ENCODE measurements at places on chromosomes 7 and 10.

- DNase-seq, result no peak
Observed at GRCh38 chr7:138338361-138338760, 121.7 kb upstream of the TRIM24 start.

GRCh38 chr10:63563623-63564022 is 42.4 kb downstream of the REEP3 start:
- no peak for DNase-seq

- DNase-seq, result no peak
Observed at GRCh38 chr10:19096501-19097073, 48.0 kb downstream of the MALRD1 start.

- DNase-seq, result no peak
Observed at GRCh38 chr10:133442967-133443924, 10.5 kb upstream of the SCART1 start.

- DNase-seq, result no peak
Observed at GRCh38 chr7:1981201-1981877, 251.4 kb downstream of the MAD1L1 start.

DNA sequence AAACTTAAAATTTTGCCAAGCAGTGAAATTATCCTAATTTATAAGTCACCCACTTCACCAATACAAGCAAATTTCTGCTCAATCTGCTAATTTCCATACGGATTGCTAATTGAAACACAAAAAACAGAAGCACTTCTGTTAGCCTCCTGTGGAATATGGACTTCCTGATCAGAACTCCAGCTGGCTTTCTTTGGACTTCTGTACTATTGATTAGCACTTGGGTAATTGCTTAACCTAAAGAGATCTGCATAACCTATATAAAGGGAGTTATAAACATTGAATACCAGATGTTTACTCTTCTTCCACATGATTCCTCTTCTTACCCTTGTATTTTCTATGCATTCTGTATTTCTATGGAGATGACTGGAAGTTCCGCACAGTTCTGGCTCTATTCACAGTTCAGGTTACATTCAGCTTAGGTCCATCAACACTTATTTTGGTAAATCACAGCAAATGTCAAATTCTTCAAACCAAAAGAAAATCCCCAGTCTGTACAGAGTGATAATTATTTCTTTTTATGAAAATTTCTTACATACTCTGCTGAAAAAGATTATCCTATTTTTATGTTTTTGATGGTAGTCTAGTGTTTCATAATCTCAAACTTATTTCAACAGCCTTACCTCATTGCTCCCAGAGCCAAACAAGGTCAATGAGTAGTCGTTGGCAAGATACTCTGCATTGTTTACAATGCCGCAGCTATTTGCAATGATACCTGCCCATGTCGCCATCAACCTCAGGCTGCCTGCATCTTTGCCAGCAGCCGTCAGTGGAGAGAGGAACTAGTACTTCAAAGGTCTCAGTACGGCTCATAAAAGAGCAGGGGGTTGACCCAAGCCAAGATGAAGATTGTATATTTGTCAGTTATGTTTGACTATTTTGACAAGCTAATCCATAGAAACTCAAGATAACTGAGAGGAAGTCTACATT is 225.6 kb downstream of the AHR start:
- DNase-seq, result no peak

DNA sequence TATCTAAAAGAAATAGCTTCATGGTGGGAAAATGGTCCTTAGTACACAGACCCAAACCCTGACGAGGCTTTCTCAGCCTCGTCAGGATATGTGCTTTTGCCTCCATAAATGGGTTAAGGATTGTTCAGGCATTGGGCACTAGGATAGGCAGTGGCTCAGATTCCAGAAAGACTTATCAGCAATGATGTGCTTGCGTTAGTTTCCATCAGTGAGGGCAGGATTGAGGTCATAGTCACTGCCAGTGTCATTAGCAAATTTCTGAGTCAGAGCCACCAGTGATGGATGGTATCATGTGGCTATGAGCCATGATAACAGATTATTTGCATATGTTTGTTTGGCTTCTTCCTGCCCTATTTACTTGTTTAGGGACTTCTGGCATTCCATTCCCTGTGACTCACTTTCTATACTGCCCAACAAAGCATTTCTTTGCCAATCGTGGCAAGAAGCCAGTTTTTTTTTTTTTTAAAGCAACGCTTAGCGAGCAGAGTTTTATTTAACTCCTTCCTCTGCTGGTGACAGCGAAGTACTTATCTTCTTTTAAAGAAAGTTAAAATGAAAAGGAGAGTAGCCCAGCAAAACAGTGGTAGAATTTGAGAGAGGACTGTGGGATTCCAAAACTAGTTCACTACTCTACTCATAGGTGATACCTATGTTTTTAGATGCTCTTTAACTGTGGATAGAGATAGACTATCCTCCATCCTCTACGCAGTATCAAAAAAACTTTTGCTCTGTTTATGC is 44.4 kb downstream of the MYPN start:
- no peak for DNase-seq

DNA sequence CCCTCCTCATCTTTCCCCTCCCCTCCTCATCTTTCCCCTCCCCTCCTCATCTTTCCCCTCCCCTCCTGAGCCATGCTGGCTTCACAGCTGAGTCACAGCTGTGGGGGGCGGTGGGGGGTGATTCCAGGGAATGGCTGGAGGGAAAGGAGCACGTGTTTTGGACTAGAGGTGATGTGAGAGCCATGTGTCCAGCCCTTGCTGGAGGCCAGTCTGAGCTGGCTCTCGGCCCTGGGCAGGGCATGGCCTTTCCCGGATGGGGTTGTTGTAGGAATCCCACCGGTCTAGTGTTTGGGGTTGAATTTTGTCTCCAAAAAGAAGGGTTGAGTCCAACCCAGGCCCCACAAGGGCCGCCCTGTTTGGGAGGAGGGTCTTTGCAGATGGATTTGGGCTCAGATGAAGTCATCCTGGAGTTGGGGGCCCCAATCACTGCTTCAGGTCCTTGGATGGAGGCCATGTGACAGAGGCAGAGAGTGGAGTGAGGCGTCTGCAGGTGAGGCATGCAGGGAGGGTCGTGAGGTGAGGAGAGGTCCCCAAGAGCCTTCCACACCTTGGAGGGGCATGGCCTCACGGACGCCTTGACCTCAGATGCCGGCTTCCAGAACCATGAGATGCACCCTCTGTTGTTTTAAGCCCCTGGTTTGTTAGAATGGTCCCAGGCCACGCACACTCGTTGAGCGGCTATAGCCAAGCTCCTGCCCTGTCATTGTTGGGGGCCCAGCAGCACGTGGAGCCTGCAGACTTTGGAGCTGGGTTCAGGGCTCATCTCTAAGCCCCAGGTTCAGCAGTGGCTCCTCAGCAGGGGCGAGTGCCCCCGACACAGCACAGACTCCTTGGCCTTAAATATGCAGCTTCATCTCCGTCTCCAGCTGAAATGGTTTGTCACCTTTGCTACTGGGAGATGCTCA is 101.6 kb downstream of the DNAJB6 start:
- no peak for DNase-seq

DNA sequence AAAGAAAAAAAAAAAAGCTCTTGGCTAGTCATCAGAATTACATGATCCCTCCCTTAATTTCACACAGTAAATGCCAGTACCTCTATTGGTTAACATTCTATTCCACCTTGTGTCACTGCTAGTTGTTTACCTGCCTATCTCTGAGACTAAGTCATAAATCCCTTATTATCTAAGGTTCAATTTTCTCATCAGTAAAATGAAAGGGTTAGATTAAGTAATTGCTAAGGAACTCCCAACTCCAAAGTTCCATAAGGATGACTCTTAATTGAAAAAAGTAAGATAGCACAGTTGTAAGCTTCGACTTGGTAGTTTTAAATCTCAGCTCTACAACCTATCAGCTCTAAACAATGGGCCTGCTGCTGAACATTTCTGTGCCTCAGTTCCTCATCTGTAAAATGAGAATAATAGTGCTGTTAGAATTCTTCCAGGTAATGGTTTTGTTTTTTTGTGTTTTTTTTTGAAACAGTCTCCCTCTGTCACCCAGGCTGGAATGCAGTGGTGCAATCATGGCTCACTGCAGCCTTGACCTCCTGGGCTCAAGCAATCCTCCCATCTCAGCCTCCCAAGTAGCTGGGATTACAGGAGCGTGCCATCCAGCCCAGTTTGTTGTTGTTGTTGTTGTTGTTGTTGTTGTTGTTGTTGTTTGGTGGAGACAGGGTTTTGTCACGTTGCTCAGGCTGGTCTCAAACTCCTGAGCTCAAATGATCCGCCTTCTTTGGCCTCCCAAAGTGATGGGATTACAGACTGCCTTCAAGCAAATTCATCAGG is 35.6 kb downstream of the SRPK2 start:
- DNase-seq, result no peak

DNA sequence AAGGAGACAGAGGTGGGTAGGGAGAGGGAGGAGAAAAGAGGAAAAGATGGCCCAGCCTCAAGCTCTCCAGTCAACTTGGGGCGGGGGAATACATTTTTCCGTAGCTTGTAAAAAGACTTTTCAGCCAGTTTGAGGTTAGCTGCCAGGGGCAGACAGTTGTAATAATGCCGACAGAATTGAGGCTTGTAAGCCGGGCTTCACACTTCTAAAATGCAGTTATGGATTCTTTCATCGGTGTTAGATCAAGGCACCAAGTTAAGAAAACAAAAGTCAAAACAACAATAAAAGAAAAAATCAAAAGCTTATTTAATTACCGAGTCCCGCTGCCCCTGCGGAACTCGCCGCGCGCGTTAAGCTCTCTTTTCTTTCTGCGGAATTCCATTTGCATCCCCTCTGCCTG is 448 bp upstream of the EVX1 start:
- no peak for DNase-seq

DNA sequence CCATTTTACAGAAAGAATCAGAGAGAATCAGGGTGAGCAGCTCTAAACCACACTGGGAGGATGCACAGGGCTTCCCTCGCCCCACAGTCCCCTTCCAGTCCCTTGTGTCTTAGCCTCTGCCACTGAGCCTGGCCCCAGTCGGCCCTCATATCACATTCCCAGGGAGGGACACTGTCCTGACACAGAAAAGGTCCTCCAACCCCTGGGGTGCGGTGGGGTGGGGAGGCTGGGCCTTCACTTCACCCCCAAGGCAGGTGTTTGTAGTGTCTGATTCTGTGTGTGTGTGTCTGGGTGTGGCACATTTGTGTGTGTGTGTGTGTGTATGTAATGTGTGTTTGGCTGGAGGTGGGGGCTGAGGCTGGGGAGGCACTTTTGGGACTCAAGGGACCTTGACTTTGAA is 1.8 kb upstream of the KCP start:
- no peak for DNase-seq

GRCh38 chr10:109358325-109358724 is 565.0 kb downstream of the XPNPEP1 start:
- no peak for DNase-seq

GRCh38 chr7:29255199-29255878 is 60.8 kb downstream of the CHN2 start:
- no peak for DNase-seq

DNA sequence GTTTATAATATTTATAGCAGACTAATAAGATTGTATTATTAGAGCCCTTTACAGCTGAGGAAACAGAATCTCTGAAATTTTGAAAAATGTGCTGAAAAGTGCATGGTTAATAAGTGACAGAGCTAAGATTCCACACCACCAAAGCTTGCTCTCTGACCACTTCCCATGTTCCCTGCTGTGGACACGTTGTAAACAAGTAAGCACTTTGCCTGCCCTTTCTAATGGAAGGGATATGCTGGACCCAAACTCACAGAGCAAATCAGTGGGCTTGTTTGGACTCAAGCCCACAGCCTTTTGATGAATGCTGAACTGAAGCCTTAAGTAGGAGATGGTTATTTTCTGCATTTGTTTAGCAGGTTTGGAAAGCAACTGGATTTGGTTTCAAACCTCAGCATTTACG is 214.0 kb upstream of the TMEM72 start:
- no peak for DNase-seq

GRCh38 chr7:80632139-80632538 is 6.3 kb upstream of the CD36 start:
- no peak for DNase-seq

GRCh38 chr10:79045566-79046175 is 23.1 kb upstream of the ZMIZ1 start:
- DNase-seq, result no peak

GRCh38 chr7:149599636-149600206 is 102.1 kb upstream of the ZNF746 start:
- DNase-seq, result no peak

DNA sequence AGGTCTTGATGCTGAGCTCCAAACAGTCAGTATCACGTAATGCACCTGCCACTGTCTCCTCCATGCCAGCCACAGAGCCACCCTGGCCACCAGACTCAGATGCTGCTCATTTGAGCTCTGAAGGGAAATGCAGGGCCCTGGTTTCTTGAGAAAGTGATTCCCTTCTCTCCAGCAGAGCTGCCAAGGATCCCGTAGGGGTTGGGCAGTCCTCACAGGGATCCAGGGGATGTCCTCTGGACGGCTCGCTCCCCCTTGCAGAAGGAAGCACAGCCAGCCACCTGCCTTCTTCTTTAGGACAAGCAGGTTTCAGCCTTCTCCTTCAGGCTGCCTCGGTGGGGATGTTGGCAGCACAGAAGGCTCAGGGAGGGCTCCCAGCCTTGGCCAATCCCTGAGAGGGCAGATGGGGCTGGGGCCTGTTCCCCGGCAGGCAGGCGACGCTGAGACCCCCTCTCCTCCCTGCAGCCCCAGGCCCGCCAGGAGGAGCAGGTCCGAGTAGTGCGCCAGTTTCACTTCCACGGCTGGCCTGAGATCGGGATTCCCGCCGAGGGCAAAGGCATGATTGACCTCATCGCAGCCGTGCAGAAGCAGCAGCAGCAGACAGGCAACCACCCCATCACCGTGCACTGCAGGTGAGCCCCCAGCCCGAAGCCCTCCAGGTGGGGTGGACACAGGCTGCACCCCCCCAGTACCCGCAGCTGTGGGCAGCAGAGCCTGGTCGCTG is 48.9 kb downstream of the MKI67 start:
- no peak for DNase-seq

GRCh38 chr7:155790666-155791065 is 21.6 kb downstream of the SHH start:
- DNase-seq, result no peak

DNA sequence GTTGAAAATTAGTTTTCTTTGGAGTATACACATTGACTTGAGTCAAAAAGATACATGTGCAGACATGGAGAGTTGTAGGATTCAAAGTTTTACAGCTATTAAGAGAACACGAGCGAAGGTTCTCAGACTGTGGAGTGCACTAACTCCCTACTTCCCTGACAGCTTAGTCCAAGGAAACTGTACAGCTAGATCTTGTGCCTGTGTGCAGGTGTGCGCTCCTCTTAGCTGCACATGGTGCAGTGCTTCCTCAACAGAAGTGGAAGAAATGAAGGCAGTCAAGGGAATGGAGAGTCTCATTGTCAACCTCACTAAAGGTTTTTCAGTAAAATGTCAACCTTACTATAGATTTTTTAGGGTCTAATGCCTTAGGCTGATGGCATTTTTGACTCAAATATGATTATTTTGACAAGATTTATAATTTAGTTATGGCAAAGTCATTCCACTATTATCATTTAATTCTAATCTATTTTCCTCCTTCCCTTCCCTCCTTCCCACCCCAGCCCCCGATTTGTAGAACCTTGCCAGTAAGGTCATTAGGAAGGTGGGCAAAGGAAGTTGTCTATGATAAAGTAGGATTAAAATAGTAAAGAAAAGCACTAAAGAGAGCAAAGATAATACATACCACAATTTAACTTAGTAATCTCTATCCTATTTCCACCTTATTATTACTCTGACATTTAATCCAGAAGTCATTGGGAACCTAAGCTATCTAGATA is 13.6 kb downstream of the PDK4 start:
- DNase-seq, result no peak

- peak; percentile 90 for DNase-seq
Observed at GRCh38 chr7:2403014-2403717, at the start of gene CHST12. CHST12 (plus strand) TSS chr7:2403611; CDS start chr7:2432640, 29,029 bp downstream.

Data from activated T-cell treated with anti-CD3 and anti-CD28 coated beads for 24 hours (primary cell).